ENCODE measurements at places on chromosomes 13 and 19.

GRCh38 chr19:50878851-50879250 is 5.6 kb downstream of the KLK2 start:
- DNase-seq = no peak

DNA sequence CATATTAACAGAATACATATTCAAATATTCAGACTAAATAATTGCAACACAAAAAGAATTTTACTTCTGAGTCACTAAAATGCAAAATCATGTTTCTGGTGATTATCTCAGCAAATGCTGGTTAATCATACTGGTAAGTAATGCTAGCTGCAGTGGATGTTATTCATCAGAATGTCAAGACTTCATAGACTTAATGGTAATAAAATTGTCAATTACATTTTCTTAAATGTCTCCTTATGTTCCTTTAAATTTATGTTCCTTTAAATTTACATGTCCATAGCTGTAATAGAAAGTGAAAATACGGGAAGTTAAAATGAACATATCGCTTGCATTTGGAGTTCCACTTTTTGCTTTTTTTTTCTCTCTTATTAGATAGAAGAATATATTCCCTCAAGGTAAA is 853.0 kb downstream of the SLITRK6 start:
- no peak for DNase-seq

DNA sequence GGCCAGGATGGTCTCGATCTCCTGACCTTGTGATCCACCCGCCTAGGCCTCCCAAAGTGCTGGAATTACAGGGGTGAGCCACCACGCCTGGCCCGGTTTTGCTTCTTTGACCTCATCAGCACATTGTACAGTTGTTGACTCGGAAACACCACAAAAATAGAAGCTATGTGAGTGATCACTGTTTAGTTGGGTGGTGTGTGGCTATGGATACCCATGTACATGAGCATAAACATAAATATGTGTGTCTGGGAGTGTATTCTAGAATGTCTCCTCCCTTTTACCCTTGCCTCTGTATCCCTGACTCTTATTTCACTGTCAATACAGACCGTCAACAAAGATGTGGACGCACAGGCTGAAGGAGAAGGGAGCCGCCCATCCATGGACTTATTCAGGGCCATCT is 14.4 kb upstream of the WDR88 start:
- no peak for DNase-seq

DNA sequence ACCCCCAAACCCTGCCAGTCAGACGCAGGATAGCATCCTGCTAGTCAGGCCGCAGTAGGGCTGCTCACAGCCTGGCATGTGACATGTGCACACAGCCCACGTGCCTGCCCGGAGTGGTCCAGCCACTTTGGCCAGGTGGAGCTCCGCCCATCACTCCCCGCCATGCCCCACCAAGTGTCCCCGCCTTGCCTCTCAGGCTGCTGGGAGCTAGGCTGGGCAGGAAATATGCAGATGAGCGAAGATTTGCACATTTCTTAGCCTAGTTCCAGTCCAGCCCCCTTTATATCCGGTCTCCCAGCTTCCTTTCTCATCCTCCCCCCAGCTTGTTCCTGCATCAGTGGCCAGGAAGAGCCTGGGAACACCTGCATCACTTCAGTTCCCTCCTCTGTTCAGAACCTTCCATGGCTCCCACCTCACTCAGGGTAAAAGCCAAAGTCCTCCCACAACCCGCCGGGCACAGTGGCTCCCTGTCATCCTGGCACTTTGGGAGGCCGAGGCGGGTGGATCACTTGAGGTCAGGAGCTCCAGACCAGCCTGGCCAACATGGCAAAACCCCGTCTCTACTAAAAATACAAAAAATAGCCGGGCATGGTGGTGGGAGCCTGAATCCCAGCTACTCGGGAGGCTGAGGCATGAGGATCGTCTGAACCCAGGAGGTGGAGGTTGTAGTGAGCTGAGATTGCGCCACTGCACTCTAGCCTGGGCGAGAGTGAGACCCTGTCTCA is 2.3 kb upstream of the DOCK6 start:
- DNase-seq = no peak

DNA sequence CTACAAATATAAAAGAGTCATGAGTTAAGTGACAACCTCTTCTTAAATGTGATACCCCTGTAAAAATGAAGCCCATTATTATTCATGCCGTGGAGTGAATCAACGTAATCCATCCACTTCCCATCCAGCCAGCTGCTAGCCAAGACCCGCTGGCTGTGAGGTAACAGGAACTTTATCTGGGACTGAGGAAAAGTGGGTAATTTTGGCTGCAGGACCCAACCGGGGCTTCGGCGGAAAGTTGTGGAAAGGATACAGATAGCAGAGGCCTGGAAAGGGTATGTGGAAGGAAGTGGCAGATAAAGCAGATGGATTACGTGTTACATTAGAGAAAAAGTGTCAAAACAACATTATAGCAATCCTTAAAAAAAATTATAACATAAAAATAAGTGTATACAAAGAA is 48.3 kb downstream of the SLC7A1 start:
- DNase-seq = no peak

- DNase-seq = no peak
Measured at GRCh38 chr13:31697290-31697689, 42.0 kb upstream of the RXFP2 start.

DNA sequence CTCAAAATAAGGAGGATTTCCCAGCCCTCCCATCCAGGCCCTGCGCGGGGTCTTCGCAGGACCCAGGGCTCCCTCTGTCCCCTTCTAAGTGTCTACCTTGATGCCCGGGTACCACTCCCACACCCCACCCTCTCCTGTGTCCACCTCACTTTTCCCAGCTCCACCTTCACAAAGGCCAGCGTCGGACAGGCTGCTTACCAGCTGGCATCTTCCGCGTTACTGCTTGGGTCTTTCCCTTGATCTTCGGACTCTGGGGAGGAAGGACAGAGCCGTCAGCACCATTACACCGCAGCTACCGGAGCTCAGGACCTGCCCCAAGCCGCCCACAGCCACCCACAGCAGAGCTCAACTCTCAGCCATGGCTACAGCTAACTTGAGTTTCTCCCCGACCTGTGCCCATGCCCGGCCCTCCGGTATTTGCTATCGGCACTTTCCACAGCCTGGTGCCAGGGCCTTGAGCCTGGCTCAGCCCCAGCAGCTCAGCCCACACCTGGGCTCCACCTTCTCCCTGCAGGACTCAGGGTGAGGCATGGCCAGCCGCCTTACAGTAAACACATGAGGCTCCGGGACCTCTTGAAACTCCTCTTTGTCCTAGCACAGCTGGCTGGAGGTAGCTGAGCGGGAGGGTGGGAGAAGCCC is 3.8 kb downstream of the C13orf46 start:
- no peak for DNase-seq

DNA sequence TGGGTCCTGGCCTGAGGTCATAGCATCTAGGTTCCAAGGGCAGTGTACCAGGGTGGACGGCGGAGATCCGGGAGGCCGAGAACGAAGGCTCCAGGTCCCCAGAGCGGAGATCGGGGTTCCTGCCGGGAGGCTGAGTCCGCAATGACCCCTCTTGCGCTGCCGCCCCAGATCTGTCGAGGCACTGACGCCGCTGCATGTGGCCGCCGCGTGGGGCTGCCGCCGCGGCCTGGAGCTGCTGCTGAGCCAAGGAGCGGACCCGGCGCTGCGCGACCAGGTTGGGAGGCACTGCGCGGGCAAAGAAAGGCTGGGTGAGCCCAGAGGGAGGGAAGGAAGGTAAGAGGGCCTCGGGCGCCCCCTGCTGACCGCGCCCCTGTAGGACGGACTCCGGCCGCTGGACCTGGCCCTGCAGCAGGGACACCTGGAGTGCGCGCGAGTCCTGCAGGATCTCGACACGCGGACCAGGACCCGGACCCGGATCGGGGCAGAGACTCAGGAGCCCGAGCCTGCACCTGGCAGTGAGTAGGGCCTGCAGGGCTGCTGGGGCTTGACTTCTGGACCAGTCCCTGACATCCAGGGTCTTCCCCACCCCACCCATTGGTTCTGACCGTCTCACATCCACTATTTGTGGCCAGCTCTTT is 906 bp downstream of the ANKLE1 start:
- peak; percentile 85 for DNase-seq

GRCh38 chr13:34765446-34766180 is 176.5 kb upstream of the NBEA start:
- no peak for DNase-seq

GRCh38 chr13:22700246-22700887 is 480.4 kb upstream of the SGCG start:
- no peak for DNase-seq

DNA sequence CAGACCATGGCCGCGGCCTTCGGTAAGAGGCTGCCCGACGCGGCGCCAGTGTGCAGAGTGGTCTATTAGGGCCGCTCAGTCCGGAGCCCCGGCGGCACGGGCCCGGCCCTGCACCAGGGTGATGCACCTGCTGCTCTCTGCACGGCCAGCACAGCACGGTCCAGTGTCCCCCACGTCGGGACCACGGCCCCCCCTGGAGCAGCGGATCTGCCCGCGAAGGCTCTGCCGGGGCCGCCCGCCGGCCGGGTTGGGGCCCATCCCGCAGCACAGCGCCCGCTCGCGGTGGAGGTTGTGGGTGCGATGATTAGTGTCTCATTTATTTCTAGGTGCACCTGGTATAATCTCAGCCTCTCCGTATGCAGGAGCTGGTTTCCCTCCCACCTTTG is 7.9 kb downstream of the PTBP1 start:
- no peak for DNase-seq

DNA sequence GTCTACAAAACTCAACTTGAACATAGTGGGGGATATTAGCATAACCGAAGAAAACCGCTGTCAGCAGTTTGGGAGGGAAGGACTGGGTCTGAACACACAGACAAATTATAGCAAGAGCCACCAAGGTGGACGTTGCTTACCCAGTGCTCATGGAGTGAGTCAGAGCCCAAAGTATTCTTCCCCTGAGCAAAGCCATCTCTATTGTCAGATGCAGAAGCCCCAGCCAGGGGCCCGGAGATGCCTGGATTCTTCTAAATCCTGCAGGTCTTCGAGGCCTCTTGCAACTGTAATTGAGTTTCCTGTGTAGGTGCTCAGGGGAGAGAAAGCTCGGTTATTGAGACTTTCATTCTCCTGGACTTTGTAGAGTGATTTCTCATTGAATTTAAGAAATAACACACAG is 384.5 kb downstream of the IRS2 start:
- DNase-seq = no peak

GRCh38 chr19:1455336-1456120 is 5.6 kb downstream of the APC2 start:
- no peak for DNase-seq

- no peak for DNase-seq
Measured at GRCh38 chr13:80508031-80508430, 167.1 kb upstream of the SPRY2 start.

DNA sequence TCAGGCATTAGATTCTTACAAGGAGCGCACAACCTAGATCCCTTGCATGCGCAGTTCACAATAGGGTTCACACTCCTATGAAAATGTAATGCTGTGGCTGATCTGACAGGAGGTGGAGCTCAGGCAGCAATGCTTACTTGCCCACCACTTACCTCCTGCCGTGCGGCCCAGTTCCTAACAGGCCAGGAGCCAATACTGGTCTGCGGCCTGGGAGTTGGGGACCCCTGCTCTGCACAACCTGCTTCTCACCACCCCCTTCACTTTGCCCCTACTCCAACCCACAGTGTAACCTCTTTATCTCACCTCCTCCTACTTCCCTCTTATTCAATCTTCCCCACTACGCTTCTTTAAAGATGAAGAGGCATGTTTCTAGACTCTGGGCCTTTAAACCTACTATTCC is 240.2 kb downstream of the RGCC start:
- DNase-seq = no peak

GRCh38 chr19:45955905-45956608 is 17.6 kb downstream of the NOVA2 start:
- no peak for DNase-seq

DNA sequence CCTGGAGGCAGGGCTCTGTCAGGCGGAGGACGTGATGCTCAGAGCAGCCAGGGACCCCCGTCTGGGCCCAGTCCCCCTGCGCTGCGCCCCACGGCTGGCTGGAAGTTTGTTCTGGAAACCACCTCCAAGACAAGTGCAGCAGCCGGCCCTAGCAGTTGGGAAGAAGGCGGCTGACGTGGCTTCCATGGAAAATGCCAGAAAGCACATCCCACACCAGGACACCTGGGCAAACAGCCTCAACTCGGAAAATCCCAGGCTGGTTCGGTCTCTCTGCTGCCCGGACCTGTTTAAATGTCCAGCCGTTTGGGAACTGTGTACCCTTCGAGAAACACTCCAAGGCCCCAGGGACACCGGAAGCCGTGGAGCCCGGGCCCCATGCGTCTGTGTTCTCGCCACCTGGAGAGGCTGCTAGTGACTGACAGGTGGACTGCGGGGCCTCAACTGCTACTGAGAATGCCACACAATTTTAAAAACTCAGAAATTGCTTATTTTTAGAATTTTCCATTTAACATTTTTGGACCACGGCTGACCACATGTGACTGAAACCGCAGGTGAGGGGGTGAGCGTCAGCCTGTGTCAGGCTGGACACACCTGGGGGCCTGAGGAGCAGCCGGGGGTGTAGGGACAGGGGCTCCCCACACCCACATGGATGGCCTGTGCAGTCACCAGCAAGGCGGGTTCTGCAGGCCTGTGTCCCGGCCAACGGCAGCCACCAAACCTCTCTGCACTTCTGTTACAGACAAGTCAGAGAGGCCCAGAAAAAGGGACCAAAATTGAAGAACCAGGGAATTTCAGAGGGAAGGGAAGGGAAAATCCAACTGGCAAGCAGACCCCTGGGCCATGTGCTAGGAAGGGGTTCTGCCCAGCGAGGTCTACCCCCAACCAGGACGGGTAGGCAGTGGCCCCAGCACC is 31.7 kb downstream of the RASA3 start:
- no peak for DNase-seq

- no peak for DNase-seq
Measured at GRCh38 chr19:18046059-18046718, 38.2 kb downstream of the ARRDC2 start.

- DNase-seq = no peak
Measured at GRCh38 chr13:90397503-90397902, 950.0 kb upstream of the MIR17HG start.

DNA sequence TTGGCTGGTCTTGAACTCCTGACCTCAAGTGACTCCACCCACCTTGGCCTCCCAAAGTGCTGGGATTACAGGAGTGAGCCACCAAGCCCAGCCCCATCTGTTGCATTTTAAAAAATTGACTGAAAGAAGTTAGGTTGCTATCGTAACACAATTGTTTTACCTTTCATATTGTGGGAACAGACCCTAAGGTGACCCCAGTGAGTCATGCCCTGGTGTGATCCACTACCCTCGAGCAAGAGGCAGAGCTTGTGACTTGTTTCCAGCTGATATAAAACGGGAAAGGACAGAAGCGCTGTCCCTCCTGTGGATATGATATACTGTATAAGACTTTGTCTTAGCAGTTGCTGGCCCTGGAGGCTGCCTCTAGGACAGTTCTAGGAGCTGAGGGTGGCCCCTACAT is 308.6 kb downstream of the HS6ST3 start:
- no peak for DNase-seq

- no peak for DNase-seq
Measured at GRCh38 chr19:5831159-5831558, 8.3 kb downstream of the FUT6 start.

- no peak for DNase-seq
Measured at GRCh38 chr19:3154957-3155736, 19.3 kb downstream of the GNA15 start.

DNA sequence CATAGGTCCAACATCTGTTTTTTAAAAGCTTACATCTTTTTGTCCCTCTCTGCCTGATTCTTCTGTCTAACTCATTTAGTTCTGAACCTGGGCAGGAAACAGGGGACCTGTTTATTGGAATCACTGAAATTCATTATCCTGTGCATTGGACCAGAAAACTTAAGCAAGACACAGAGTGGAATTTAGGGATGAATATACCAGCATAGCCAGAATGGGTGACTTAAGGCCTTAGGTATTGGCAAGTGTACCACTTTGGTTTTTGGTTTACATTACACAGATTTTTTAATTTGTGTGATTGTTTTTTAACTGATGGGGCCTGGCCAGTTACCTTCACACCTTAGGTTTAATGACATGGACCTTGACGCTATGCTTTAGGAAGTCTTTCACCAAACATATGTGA is 232.5 kb downstream of the GPC5 start:
- DNase-seq = no peak
